Inflammatory macrophage treated with lipopolysaccharide for 4 hours (primary cell): ENCODE measurements at places on chromosomes 16 and 17.

GRCh38 chr17:30717291-30718098 is 107.0 kb downstream of the CRLF3 start:
- DNase-seq: no peak

GRCh38 chr17:55642741-55643140 is 79.9 kb downstream of the TMEM100 start:
- DNase-seq: no peak

DNA sequence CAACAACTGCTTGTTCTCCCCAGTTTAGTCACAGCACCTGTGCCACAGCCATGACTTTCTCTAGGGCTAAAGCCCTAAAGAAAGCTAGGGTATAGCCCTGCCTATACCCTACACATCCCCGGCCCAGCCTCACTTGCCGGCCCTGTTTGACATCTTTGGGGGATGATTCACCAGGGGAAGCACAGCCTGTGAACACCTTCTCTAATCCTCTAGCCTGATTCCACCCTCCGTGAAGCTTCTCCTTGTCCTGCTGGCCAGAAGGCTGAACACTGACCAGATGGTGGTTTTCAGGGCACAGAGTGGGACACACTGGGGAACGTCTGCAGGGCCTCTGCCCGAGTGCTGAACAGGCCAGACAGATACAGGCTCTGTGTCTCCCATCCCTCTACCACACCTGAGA is 6.0 kb downstream of the CLEC16A start:
- DNase-seq: no peak

DNA sequence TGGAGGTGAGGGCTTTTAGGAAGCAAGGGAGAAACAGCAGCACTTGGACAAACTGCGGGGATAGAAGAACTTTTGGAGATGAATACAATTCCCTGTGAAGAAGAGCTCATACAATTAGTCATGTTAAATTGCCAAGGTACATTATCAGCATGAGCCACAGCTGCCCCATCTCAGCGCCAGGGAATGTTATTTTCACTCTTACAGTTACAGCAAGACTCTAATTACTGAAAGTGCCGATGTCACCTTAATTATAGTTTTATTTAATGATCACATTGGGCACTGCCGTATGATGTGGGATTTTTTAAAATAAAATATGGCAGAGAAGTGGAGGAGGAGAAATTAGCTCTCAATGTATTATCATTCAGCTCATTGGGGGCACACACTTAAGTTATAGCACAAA is 144.8 kb upstream of the MON1B start:
- no peak for DNase-seq

GRCh38 chr17:7852919-7853690 is 1.8 kb upstream of the TMEM88 start:
- no peak for DNase-seq

DNA sequence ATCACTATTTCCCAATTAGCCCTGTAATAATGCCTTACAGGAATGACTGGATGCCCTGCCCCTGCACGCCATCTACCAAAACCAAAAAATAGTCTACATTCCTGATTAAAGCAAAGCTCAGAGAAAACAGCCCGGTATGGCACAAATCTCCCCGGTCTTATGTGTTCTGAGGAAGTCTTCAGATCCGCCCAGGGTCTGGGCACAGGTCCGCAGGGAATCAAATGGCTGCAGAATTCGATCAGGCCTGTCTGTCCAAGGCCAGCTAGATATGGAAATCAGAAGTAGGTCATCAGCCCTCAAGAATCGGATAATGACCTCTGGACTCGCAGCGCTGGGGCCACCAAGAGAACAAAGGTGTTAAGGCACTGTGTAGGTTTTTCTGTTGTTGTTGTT is 171.0 kb downstream of the ZFHX3 start:
- DNase-seq: no peak
